ENCODE measurements at places on chromosomes 3 and 15. TPM values are rescaled to one million over a fixed set of nuclear protein-coding genes. Genes with fewer than 3 reads are reported as not detected.

The NISCH gene
- 27.5 TPM for total RNA-seq

The TRMT10C gene
- total RNA-seq: 30.5 TPM

The GALNT15 gene
- total RNA-seq: 5.3 TPM

The BSN gene
- total RNA-seq: 0.10 TPM

The FRMD4B gene
- 36.4 TPM for total RNA-seq

The TMOD3 gene
- total RNA-seq: 40.4 TPM

Data from mammary microvascular endothelial cell (primary cell).